ENCODE measurements at places on chromosomes 2 and 18.

GRCh38 chr2:157771234-157771633 is 104.9 kb downstream of the ACVR1 start:
- no peak for DNase-seq

- DNase-seq, result no peak
Observed at GRCh38 chr18:32372381-32373061, 98.2 kb downstream of the GAREM1 start.

- no peak for DNase-seq
Observed at GRCh38 chr2:152454960-152455359, 120.0 kb downstream of the FMNL2 start.

DNA sequence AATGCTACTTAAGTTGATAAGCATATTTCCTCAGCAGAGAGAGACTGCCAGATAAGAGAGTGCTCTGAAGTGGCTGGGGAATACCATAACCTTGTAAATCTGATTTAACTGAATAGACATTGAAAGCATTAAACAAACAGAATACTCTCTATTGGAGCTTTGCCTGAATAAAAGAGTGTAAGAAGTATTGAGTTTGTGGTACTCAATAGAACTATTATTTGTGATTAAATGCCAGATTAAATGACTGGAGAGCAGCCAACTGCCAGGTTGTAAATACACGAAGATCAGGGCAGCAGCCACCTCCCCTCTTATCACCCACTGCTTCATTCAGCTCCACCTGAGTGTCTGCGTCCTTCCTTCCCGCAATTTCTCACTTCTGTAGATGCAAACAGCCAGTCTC is 373.6 kb downstream of the DCDC2C start:
- no peak for DNase-seq

GRCh38 chr2:126990200-126990599 is 91.5 kb downstream of the TEX51 start:
- no peak for DNase-seq

DNA sequence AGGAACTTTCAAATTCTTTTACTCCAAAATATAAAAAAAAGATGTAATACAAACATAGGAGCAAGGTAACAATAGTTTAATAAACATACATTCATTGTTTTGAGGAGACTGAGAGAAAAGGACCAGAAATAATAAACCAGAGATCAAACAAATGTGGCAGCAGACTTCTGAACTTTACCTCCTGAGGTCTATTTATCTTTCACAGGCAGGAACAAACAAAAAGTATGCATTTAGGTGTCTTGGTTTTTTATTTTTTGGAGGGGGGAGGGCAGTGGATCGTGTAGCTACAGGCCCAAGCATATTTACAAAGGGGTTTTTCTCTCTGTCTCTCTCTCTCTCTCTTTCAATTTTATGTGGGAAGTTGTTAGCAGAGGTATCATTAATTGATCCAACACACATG is 5.6 kb downstream of the PPP4R1 start:
- no peak for DNase-seq

DNA sequence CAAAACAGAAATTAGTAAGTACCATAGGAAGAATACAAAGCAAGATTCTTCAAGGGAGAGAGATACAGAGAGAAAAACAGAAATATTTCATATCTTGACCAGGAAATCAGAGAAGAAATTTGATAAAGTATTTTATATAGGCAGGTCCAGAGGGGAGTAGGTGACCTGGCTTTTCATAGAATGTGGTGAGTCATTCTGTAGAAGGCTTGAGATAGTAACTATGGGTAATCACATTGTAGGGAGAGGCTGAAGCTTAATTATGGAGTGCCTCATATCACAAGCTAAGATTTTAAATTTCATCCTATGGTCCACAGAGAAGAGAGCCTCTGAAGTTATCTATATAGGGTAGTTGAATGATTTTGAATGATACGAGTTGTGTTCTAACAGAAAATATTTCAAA is 195.0 kb upstream of the CYRIA start:
- DNase-seq, result no peak

GRCh38 chr18:7618891-7619442 is 51.9 kb downstream of the PTPRM start:
- no peak for DNase-seq

DNA sequence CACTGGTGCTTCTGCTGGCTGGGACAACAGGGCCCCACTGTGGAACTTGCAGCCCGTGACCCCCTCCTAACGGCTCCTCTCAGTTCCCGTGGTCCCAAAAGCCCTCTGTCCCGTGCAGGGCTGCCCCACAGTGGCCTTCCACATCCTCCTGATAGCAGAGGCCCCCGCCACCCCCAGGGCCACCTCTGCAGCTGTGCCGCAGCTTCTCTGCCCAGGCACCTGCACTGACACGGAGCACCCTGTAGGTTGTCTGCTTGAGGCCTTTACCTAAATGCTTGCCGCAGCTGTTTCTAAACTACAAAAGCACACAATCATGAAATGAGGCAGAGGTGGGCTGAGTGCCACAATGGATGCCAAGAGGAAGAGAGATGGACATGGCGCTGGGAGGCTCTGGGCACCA is 13.5 kb upstream of the GRHL1 start:
- DNase-seq, result no peak

- no peak for DNase-seq
Observed at GRCh38 chr18:25557011-25557410, 205.0 kb upstream of the ZNF521 start.

DNA sequence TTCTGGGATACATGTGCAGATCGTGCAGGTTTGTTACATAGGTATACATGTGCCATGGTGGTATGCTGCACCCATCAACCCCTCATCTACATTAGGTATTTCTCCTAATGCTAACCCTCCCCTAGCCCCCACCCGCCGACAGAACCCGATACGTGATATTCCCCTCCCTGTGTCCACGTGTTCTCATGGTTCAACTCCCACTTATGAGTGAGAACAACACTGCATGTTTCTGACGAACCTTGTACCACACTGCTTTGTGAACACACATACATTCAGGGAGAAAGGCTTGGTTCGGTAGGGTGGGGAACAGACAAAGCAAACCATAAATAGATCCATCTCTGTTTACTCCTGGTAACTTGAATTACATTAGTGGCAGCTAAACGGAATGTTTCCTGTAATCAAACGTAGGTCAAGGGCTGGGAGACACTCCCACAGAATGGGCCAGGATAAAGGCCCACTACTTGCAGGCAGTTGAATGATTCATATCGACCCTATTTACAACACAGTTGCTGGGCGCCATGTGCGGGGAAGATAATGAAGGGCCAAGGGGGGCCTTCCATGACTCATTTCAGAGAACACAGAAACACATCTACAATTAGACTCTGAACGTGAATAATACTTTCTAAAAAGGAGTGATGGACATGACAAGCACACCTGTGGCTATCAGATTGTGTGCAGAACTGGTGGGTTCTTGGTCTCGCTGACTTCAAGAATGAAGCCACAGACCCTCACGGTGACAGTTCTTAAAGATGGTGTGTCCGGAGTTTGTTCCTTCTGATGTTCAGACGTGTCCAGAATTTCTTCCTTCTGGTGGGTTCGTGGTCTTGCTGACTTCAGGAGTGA is 56.8 kb upstream of the KIDINS220 start:
- no peak for DNase-seq

DNA sequence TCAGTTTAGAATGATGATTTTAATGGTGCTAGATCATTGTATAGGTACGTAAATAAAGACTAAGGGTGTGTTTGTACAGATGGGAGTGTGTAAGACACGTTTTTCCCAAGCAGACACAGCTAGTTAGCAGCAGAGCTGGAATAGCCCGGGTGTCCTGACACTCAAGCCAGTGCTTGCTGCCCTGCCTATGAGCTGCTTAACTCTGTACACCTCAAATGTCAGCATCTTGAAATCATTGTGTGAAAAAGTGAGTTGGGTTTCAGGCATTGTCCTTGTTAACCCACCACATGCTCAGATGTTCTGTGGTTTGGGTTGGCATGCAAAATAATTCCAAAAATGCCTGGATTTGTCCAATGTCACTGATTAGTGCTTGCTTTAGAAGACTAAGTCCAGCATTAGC is 13.0 kb upstream of the TET3 start:
- DNase-seq, result no peak

DNA sequence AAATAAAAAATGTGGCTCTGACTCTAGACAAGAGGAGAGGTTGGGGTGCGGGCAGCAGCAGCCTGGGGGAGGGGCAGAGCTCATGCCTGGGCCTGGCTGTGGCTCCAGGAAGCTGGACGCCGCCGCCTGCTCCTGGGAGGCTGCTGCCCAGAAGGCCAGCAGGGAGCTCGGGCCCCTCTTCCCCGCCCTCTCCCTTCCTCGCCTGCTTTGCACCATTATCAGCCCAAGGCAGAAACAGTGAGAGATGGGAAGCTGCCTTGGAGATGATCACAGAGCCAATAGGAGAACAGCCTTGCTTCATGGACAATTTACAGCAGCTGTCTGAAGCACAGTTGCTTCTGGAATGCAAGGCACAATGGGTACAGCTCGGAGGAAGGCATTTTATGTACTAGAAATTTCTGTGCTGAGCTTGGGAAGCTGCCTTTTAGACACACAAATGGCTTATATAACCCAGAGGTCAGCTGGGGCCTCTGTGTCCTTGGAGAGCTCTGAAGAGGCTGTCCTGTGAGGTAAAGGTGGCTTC is 55.3 kb upstream of the AFF3 start:
- no peak for DNase-seq

DNA sequence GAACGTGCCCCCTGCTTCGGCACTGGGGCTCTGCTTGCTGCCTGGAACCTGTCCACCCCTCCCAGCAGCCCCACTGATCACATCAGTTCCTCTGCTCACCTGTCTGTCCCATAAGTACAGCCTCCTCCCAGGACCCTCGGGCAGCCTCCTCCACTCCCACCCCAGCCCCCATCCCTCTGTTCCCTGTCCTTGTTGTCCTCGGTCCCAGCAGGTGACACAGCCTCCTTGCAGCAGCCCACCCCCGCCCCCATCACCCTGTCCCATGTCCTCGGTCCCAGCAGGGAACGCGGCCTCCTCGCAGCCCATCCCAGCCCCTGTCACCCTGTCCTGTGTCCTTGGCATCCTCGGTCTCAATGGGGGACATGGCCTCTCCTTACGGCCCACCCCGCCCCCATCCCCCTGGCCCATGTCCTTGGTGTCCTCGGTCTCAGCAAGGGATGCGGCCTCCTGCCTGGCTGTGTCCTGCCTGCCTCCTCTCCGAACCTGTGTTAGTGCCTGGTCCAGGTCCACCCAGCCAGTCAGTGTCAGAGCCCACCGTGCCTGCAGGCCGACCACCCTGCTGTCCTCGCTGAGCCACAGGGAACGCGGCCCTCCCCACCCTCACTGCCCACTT is 4.3 kb upstream of the OTOS start:
- DNase-seq, result no peak

DNA sequence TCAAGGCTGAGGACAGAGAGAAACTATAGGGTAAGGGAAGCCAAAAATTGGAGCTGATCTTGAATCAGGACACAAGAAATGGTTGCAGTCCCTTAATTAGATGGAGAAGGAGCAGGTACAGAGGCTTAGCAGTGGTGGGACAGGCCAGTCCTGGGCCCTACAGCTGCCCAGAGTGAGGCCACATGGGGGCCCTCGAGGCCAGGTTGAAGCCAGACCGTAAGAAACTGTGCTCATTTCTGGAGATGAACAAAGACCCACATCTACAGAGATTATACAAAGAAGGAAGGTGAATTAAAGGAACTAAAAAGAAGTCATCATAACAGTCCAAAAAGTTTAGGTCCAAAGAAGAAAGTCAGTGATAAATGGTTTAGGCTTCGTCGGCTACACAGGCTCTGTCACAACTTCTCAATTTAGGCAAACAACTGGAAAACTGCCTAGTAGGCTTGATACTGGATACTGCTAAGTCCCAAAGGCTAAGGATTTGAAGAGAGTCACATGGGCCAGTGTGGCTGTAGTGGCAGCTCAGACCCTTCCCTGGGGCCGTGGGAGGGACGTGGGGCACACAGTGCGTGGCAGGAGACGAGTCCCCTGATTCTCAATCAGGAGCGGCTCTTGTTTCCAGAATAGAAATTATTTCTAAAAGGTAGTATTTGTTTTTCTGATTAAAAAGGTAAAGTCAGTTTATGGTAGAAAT is 50.4 kb upstream of the CNGA3 start:
- no peak for DNase-seq

DNA sequence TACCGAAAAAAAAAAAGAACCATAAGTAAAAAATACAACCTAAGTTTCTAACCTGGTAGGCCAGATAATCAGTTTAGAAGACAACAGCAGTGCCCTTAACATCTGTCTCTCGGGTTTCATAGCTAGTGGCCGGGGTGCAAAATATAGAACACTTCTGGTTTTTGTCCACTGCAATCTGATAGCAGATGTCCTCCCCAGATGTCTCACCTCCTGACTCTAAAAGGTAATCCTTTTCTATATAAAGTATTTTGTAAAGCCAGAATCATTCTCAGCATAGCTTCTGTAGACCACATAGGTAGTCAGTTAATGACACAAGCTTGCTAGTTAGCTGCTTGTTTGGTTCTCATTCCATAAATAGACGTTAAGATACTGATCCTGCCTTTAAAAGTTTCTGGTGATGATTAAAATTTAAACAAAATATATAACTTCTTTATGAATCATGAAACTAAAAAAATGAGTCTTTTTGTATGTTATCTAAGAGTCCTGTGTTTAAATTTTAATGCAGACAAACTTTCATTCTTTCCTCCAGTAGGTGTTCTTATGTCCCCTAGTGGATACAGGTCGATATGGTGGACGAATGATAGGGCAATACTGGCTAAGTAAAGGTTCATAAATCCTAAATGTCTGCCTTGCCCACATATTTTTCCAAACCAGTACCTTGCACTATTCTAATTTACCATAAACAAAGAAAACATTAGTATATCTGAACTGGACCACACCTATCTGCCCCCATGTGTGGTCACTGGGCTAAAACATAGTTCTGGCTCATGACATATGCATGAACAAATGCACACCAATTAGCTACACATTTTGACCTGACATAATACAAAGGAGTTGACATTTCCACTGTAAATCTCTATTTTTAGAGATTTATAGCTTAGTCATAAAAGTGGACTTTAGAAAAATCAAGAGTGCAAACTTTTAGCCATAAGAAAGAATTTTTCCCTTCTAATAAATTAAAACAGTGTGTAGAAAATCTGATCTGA is 171.0 kb downstream of the SRBD1 start:
- DNase-seq, result peak; percentile 11

DNA sequence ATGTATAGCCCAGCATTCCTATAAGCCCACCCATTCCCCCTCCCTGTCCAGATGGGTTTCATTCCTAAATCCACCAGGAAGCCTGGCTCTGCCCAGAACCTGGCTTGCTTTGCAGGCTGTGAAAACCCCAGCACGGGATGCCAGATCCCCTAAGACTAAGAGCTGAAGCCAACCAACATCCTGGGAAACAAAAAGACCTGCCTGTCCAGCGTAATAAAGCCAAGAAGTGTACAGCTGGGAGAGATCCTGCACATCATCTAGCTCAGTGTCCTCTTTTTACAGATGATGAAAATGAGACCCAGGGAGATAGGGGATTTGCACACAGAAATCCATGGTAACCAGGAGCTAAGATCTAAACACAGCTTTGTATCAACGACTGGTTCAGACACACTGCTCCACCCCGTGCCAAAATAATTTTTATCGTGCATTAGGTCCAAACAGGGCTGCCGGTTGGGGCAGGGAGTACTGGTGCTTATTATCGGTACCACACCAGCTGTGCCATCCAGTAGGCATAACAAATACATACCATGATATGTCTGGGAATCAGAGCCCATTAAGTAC is 2.9 kb downstream of the RND3 start:
- DNase-seq, result no peak

- DNase-seq, result no peak
Observed at GRCh38 chr2:43222475-43223309, 3.7 kb downstream of the ZFP36L2 start.

GRCh38 chr2:23380562-23381065 is 4.4 kb upstream of the KLHL29 start:
- DNase-seq, result peak; percentile 69

GRCh38 chr2:16767789-16768476 is 102.3 kb upstream of the CYRIA start:
- no peak for DNase-seq

- no peak for DNase-seq
Observed at GRCh38 chr2:3683748-3684454, 19.5 kb upstream of the DCDC2C start.
